ENCODE measurements at places on chromosomes 3 and 15. TPM values are rescaled to one million over a fixed set of nuclear protein-coding genes. Genes with fewer than 3 reads are reported as not detected.

OR4F15 gene
- not detected for total RNA-seq

PLA2G4E gene
- total RNA-seq, result not detected

ITGA11 gene
- total RNA-seq, result 0.20 TPM

EFCC1 gene
- not detected for total RNA-seq

ARNT2 gene
- 1.8 TPM for total RNA-seq

SPESP1 gene
- 8.8 TPM for total RNA-seq

NUDT16 gene
- 20.6 TPM for total RNA-seq

FGF7 gene
- 94.4 TPM for total RNA-seq

IQCF5 gene
- total RNA-seq, result not detected

FSIP1 gene
- total RNA-seq, result 0.98 TPM

SAMD7 gene
- total RNA-seq, result not detected

POTEB3 gene
- total RNA-seq, result not detected

RHOA gene
- 535 TPM for total RNA-seq

VEPH1 gene
- 35.4 TPM for total RNA-seq

SLC35G2 gene
- 6.6 TPM for total RNA-seq

LTK gene
- total RNA-seq, result 0.20 TPM

C3orf85 gene
- total RNA-seq, result not detected

IL16 gene
- 1.6 TPM for total RNA-seq

WNT7A gene
- not detected for total RNA-seq

NPAP1 gene
- not detected for total RNA-seq
